Camera-type eye (tissue), 1 donor: ENCODE measurements at places on chromosomes 16 and 17. TPM values are rescaled to one million over a fixed set of nuclear protein-coding genes. Genes with fewer than 3 reads are reported as not detected.

OR2C1 gene
- total RNA-seq, result 0.99 TPM

TTLL6 gene
- total RNA-seq, result 1.6 TPM

KRT34 gene
- not detected for total RNA-seq

USB1 gene
- total RNA-seq, result 21.2 TPM

DNAH2 gene
- total RNA-seq, result 0.60 TPM

NLRP1 gene
- total RNA-seq, result 57.1 TPM

NLRC3 gene
- 0.71 TPM for total RNA-seq

SLFN13 gene
- total RNA-seq, result 2.7 TPM

GDPD3 gene
- 2.1 TPM for total RNA-seq

CHST4 gene
- 0.44 TPM for total RNA-seq

PITPNC1 gene
- 45.0 TPM for total RNA-seq

HBA2 gene
- total RNA-seq, result 1,606 TPM

CFAP52 gene
- total RNA-seq, result 0.66 TPM

SPEM2 gene
- not detected for total RNA-seq

HOXB3 gene
- 0.22 TPM for total RNA-seq

C16orf96 gene
- 0.38 TPM for total RNA-seq

TUFM gene
- total RNA-seq, result 57.1 TPM

USH1G gene
- total RNA-seq, result 0.66 TPM

CD300LB gene
- total RNA-seq, result 0.71 TPM

PRSS27 gene
- total RNA-seq, result 2.0 TPM

C1QTNF1 gene
- 16.8 TPM for total RNA-seq

SOX9 gene
- 83.6 TPM for total RNA-seq

SEPTIN1 gene
- 0.44 TPM for total RNA-seq

PARN gene
- total RNA-seq, result 47.6 TPM

C17orf58 gene
- total RNA-seq, result 18.5 TPM

ZSCAN10 gene
- total RNA-seq, result not detected

CTRB1 gene
- not detected for total RNA-seq

BEAN1 gene
- total RNA-seq, result 5.9 TPM

EPX gene
- total RNA-seq, result not detected
